ENCODE measurements at places on chromosomes 3 and 15.

DNA sequence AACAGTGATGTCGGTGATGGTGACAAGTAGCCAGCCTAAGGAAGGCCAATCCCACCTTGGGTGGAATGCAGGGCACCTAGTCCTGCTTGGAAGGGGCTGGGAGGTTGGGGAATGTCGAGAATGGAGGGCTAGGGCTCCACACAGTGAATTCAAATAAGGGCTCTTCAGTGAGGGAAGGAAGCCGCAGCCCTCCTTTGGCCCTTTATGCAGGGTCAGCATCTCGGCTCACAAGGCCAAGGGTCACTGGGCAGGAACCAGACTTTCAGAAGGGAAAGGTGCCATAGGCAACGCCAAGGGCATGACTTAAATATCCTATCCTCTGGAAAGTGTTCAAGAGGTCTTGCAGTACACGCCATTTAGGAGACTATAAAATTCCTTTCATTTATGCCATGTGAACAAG is 56.9 kb downstream of the CLEC3B start:
- no peak for DNase-seq

DNA sequence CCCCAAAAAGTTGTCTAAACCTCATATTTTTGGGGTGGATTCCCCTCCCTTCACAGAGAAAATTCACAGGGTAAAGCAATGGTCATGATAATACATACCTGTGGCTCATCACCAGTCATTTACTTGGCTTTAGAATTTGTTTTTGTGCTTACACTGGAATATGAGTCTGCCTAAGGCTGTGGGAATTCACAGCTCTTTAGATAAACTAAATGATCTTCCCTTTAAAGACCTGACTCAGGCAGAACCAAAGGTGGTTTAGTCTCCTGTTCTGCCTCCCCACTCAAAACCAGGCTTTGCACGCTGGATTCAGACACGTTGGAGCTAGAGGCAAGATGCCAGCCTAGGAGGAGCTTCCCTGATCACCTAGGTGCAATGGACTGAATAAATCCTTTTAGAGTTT is 40.3 kb upstream of the BNC1 start:
- no peak for DNase-seq

DNA sequence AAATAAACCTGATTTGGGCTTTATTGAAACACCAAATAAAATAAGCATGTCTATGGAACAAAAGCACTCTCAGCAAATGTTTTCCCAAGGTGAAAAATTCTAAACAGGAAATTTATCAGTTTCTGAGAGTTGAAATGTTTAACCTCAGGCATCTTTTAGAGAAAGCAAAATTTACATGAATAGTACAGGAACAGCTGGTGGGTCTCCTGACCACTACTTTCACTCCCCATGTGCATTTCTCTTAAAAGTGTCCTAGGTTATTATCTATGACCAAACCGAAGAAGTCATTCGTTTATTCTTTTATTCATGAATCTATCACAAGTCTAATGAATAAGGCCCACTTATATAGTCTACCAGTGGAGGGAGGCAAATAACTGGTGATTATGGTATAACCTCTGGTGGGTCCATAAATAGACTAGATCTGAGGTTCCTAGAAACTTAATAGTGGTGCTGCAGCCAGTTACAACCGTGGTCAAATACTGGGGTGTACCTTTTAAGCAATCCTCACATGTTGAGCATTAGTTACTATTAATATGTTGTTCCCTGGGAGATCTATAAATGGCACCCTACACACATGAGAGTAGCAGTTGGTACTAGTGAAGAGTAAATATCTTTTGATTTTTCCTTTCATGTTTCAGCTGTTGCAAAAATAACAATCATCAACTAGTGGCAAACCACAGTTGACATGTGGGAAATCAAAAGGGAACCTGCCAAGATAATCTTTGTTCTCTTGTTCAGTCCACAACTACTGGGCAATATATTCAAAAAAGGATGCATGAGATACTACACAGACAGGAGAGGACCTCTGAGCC is 169.3 kb upstream of the STAC start:
- no peak for DNase-seq

DNA sequence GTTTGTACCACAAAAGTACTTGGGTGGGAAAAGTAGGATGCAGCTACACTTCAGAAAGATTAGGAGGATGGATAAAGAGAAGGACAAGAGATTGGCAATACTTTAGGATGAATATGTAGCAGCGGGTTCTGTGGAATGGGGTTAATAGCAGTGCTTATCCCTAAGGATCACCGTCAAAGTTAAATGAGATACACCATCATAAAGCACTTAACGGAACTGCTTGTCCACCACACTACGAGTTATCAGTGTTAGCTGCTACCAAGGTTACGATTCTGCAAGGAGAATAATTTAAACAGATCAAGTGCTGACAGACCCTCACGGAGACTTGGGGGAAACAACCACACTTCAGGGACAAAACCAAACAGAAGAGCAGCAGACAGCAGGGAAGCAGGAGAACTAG is 963 bp downstream of the SHQ1 start:
- no peak for DNase-seq

DNA sequence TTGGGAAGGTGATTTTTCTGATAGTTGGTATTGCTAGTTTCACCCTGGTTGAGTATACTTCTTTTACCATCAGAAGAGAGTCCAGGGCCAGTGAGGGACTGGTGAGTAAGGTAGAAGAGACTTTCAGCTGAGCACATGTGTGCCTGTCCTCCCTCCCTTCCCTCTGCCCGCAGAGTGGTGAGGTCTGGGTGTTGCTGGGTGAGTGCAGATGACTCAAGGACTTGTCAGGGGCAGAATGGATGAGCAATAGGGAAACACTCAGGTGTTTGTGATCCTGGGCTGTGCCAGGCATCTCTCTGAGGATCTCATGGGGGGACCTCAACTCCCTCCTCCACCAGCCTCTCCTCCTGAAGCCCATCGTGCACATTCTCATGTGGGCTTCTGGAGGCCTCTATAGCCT is 76.0 kb upstream of the GSK3B start:
- DNase-seq: no peak

DNA sequence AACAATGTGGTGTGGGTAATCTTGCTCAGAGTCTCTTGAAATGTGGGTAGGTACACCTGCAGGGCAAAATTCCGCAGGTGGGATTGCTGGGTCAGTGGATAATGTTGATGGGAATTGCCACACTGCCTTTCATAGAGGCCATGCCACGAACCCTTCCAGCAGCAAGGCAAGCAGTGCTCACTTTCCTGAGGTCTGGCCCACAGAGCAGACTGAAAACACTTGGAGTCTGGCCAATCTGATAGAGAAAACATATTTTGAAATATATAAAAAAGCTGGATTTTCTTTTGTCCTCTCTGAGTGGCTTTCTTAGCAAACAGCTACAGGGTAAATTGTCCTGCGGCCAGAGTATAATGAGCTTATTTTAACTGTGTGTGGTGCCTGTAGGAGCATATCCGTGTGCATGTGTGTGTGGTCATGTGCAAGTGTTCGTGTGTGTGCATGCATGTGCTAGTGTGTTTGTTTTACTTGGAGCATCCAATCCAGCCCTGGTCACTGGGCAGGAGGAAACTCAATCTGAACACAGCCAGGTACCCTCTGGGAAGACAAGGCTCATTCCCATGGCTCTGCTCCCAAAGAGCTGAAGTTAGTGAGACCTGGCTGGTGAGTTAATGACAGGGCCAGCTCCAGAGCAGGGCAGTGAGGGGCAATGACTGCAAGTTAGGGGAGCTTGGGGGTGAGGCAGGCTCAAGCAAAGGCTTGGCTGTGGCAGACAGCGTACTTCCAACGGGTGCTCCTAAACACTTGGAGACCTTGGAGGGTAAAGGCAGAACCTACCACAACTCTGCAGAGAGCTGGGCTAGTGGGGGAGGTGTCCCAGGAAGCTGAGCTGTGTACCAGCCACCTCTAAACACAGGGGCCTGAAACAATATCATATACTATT is 91.3 kb downstream of the PLXNA1 start:
- DNase-seq: no peak

DNA sequence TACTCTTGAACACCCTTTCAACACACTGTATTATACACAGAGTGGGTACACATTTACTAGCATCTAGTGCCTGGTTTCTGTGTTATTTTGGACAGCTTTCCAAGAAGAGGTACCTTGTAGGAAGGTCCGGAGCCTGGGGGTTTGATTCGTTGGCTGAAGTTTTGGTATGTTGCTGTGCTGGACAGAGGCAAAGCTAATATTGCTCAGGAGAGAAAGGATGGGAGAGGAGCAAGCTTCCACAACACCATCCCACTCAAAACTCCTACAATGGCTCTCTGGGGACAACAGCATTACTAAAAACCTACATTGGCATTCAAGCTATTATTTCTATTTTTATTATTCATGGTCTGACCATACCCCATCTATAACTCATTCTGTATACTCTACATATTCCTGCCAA is 1.1 kb upstream of the LYSMD2 start:
- no peak for DNase-seq

DNA sequence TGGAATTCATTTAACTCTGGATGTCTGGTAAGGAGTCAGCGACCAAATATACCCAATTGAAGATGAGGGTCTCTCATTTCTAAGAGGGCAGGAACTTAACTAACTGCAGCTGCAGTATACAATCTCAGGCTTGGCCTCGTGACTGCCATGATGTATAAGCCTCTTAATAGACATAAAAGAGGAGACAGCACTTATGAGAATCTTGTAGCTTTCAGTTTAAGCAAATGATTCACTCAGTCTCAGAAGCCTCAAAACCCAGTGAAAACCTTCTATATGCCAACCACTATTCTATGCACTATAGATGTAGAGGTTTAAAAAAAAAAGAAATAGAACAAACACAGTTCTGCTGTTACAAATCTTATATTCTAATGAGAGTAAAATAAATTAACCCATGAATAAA is 513.9 kb downstream of the TBL1XR1 start:
- DNase-seq: no peak
